ENCODE measurements at places on chromosomes 3 and 15.

- DNase-seq: no peak
These were observed 890.9 kb downstream of the GBE1 start for GRCh38 chr3:80870476-80871041.

DNA sequence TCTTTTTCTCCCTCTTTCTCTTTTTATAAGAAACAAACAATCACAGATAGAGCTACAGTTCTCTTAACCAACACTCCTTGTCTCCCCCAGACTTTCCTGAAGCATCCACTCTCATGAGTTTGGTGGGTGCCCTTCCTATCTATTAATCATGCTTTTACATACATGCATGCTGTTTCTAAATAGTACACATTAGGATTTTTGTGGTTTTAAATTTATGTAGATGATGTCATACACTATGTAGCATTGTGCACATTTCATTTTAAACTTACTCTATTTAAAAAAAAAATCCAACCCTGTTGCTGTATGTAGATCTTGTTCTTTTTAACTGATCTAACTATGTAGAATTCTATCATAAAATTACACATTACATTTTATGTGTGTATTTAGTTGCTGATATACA lies 104.3 kb upstream of the MRPS22 start:
- DNase-seq: no peak

GRCh38 chr3:144294659-144295538 lies 323.3 kb downstream of the DIPK2A start:
- no peak for DNase-seq

DNA sequence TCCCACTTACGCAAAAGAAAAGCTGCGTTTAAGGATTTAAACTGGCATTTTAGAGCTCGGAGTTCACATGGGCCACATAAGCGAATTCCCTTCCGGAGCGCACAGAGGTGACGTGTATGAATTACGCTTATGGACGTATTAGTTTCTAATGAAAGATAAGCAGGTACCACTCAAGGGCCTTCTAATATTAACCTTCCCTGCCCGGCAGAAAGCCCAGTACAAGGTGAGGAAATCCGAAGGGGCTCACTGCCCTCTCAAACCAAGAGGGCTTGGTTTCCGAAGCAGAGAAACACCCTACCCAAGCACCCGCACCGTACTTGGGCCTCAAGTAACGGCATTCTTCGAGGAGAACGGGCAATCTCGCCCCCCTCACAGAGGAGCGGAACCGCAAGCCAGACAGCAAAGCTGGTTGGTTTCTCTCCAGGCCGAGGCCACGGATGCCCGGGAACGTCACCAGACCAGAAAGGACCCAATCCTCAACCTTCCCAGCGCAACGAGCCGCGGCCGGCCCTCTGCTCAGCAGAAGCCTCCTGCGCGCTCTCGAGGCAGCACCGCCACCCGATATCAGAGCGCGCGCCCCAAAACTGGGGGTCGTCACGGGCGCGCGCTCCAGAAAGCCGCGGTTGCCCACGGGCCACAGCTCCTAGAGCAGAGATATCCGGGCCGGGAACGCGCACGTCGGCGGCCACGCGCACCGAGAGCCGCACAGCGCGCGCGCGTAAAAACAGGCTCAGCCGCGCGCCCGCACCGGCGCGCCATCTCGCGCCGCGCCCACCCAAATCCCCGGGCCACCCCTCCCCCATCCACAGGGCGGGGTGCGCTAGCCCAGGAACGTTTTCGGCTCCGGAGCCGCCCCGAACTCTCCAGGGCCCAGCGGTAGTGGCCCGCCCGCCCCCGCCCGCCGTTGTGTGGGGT lies 676 bp downstream of the QRICH1 start:
- DNase-seq: peak; percentile 67

DNA sequence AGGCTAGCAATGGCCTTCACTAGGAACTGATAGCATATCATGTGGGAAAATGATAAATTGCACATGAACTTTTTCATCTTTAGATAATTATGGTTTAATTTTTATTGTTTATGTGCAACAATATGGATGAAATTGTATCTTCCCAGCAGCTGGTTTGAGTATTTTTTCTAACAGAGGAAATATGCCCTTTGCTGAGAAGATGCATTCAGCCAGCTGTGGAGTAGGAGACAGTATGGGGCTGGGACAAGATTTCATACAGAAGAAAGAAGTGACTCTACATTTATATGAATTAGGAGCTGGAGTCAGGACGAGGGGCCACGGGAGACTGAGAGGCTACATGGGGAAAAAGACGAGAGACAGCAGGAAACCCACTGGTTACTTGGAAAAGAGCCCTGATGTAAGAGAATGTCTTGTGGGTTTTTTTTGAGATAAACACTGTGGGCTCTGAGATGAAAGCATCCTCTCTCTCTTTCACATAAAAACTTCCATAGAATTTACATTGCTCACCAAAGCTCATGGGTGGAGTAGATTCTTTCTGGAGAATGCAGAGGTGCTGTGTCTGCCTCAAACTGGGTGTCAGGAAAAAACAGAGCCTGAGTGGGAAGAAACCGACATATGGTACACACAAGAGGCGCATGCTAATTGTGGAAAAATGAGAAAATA lies 115.2 kb upstream of the PDZRN3 start:
- DNase-seq: no peak

DNA sequence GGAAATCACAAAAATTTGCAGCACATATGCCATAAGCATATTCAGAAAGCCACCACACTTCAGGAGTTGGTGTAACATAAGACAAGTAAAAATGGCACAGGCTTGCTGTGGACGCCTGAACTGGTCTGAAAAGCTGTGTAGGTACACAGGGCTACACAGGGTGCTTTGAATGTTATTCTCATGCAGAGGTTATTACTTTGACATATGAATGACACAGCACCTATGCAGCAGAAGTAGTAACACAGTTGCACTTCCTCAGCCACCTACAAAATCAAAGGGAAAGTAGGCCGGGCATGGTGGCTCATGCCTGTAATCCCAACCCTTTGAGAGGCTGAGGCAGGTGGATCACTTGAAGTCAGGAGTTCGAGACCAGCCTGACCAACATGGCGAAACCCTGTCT lies 54.5 kb downstream of the OSBPL10 start:
- DNase-seq: no peak

DNA sequence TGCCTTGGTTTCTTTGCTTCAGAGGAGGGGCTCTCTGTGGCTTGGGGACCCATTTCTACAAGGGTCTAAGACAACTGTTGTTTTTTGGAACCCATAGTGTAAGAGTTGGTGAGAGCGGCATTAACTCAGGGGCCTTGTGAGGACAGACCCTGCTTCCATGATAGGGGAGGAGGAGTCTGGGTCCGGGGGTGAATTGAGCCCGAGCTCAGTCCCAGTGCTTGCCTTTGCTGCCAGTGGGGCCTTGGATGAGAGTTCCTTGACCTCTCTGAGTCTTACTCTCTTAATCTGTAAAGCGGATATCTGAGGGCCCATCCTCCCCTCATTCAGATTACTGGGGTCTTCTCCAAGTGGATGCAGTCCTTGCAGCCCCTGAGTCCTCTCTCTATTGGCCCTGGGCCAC lies 74.2 kb downstream of the EEFSEC start:
- no peak for DNase-seq

GRCh38 chr3:13550423-13550690 lies 1.4 kb downstream of the FBLN2 start:
- no peak for DNase-seq

GRCh38 chr3:108598375-108598774 lies 8.9 kb downstream of the DZIP3 start:
- no peak for DNase-seq

DNA sequence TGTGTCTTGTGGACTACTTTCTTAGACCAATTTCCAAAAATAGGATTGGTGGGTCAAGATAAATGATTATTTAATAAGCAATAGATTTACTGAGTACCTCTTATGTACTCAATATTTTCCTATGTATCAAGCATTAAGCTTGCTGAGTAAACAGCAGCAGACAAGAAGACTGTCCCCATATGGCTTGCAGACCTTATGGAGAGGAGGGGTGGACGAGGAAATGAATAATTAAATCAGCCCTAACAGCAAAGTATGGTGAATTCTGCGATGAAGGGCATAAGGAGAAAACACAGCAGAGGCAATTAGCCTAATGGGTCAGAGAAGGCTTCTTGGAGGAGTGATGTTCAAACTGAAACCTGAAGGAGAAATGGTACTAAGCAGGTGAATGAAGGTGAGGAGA lies 45.1 kb downstream of the ACP3 start:
- no peak for DNase-seq

GRCh38 chr3:26205475-26205874 lies 415.6 kb downstream of the OXSM start:
- DNase-seq: no peak

DNA sequence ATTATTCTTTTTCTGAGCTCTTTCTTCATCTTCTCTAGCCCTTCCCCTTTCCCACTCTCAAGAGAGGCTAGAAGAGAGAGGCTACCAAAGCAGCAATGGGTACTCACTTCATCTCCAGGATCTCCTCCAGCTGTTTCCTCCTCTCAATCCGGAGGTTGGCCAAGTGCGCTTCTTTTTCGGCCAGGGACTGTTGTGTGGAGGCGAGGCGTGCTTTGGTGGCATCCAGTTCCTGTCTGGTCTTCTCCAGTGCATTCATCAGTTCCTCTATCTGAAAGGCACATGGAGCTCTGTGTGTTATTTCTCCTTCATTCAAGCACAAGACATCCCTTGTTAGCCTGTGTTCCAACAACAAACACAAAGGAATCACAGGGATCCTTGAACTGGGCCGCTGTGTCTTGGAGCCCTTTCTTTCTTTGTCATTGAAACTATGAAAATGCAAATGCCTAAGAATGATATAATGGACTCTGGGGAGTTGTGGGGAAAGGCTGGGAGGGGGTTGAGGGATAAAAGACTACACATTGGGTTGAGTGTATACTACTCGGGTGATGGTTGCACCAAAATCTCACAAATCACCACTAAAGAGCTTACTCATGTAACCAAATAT lies 401.3 kb upstream of the WNT5A start:
- DNase-seq: no peak

DNA sequence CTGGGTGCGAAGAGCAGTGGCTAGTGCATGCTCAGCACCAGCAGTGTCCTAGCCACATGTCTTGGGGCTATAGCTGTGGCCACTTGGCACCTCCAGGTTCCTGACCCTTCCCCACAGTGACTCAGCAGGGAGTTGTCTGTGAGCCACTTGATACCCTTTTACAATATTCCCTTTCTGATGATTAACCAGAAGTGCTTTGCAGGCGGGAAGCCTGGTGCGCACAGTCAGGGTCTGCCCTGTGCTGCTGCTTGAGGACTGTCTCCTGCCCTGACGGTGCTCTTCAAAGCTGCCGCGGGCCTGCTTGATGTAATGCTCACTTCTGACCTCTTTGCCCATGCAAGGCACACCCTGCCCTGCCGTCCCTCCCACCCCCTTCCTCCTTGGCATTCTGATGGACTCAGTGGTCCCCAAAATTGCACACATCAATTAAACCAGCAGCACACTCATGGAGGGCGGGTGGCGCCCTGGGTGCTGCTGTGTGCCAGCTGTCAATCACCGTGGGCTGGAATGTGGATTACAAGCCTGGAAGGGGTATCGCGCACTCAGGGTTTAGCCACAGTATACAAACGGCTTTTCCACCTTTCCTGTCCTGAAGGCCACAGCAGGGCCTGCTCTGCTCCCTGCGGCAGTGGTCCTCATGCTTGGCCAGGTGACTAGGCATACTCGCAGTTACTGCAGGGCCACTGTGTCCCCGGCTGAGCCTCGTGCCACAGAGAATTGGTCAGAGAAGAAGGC lies 40.9 kb upstream of the PCSK6 start:
- no peak for DNase-seq

- DNase-seq: no peak
These were observed 21.8 kb downstream of the IGDCC3 start for GRCh38 chr15:65355988-65356353.

DNA sequence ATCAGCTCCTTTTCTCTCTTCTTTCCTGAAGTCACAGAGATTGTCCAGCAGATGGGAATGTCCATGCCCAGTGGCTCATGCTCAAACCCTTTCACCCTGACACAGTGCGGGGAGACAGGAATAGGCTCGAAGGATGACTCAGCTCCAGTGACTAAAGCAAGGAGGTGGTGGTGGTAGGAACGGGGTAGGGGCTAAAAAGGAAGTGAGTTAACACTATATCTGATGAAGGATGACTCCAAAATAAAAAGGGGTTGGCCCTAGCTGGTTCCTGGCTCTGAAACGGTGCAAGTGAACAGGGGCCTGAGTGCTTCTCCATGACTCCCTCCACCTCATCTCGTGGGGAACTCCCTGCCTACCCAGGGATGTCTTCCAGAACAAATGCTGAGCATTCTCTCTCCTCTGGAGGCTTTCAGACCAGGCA lies 167.4 kb upstream of the LPP start:
- no peak for DNase-seq

- no peak for DNase-seq
These were observed 243.4 kb downstream of the PTPRG start for GRCh38 chr3:61804782-61805181.

DNA sequence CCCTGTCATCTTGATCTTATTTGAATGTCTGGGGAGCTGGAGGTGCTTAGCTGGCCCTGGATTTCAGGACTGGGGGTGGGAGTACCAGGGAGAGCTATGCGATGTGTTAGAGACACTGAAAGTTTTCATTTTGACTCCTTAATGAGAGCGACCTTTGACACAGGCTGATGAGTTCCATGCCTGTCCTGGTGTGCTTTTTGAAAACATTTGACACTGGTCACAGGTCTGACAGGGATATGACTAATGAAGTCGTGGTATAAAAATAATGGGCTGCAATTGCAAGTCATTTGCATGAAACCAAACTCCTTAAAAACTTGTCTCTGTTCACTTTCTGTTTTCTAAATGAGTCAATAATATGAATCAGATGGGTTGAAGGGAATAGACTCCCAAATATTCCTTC lies 81.9 kb downstream of the MECOM start:
- no peak for DNase-seq

DNA sequence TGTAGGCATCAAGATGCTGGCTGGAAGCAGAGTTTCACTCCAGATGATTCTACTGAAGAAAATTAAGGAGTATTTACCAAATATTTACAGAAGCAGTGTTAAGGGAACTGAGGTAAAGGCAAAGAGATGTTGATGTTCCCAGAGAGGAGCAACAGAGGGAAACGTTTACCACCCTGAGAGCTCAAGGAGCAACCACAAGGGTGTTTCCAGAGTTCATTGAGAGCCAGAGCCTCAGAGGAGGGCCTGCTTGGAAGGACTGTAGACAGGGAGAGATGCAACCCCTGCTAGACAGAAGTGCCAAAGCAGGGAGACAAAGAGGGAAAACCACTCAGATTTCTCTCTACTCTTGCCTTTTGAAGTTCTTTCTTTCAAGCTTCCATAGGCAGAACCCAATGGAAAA lies 474.5 kb downstream of the RBMS3 start:
- DNase-seq: no peak

Data from stimulated activated CD4-positive, alpha-beta T cell treated with anti-CD3 and anti-CD28 coated beads, Interleukin-12 subunit alpha, Interleukin-12 subunit beta, amount 100 ng/mL, for 48 hours (primary cell).